ENCODE measurements at places on chromosomes 7 and 10.

DNA sequence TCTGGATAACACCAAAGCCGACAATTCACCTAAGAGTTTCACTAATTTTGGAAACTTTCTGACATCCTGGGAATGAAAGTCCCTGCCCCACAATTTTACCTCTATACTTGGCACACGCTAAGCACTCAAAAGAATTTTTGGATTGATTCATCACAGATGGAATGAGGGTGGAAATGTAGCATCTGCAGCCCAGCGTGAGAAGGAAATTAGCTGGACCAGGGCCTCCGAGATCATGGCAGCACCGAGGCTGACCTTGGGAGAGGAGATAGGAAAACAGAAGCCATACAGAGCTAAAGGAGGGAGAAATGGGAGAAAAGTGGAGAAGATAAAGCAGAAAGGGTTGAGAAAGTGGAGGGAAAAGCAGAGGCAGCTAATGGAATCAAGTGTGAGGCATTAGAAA is 606.6 kb upstream of the DPP6 start:
- DNase-seq: no peak

GRCh38 chr10:25901199-25901598 is 32.8 kb upstream of the MYO3A start:
- no peak for DNase-seq

DNA sequence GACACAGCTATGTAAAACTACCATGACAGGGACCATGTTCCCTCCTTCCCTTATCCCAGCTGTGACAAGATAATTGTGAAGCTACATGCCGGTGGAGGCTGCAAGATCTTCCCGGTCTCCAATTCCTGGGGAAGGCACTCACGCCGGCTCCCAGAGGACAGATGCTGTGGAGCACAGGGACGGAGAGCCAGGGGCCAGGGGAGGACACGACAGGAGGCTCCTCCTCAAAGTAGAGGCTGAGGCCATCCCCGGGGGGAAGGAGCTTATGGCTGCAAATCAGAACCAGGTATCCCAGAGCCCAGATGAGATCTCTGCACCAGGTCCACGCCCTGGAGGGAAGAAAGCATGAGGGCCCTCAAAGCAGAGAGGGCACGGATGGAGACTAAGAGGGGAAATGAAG is 286.2 kb downstream of the TCERG1L start:
- DNase-seq: no peak

DNA sequence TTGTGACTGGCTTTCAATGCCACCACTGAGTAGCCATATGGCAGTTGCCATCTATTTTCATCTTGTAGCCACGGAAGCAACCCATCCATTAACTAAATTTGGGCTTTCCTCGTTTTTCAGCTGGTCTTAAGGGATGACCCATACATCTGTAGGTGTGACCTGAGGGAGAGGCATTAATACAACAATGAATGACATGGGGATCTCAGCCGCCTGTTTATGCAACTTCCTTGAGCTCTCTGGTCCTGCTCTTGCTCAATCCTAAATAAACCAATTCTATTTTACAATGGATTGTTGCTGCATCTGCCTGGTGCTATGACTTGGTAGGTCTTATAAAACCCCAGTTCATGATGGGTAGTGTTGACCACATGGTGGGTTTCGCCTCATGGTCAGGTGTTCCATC is 21.9 kb upstream of the ADAM22 start:
- DNase-seq: no peak
